SK-MEL-5 (cell line): ENCODE measurements at places on chromosomes 12 and 14. TPM values are rescaled to one million over a fixed set of nuclear protein-coding genes. Genes with fewer than 3 reads are reported as not detected.

DNA sequence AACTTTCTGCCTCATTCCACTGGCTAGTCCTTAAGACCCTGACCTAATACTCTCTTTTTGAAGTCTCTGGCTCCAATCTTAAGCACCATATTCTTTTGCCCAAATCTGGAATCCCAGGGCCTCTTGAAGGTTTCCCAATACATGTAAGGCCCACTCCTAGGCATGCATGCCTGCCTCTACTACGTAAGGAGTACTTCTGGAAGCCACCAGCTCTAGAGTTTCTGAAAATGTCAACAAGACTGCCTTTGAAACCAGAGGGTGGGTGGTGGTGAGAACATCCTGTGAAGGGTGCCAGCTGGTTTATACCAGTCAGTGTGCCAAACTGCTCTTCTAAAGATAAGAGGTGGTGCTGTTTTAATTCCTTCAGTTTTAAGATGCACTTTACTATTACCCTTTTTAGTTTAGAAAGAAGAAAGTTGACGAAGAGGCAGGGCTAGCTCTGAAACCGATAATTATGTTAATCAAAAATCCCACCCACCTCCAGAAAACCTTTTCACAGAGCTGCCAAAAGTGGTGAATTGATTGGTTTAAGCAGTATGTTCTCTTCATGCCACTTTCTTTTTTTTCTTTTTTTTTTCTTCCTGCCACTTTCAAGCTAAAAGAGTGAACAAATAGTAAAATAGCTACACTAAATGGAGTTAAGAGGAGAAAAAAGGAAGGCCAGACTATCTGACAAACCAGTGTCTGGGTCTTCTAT lies 8.7 kb upstream of the WDR89 start:
- DNase-seq: no peak

The TMPRSS12 gene
- total RNA-seq: not detected in 2 replicates

DNA sequence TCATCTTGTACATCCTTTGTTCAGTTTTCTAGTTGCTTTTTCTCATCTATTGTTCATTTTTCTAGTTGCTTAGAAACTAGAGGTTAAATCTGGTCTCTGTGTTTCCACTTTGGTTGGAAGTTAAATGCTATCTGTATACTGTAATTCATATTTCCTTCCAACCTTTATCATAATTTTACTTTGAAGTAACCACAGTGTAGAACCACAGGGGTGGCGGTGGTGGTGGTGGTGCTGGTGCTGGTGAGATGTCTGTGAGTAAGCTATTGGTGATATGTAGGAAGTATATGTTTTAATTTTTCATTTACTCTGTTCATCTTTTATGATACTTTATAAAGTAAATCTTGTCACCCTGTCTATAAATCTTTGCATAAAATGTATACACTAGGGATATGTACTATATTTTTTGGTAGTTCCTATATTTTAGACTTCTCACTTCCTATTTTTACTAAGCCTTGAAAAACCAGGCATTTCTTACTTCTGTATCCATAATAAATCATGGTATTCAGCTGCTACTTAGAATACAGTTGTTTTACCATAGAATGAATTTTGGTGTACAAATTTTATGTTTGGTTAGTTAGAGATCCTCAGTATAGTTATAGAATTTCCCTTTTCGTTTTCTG lies 31.9 kb downstream of the CCDC91 start:
- DNase-seq: no peak

DNA sequence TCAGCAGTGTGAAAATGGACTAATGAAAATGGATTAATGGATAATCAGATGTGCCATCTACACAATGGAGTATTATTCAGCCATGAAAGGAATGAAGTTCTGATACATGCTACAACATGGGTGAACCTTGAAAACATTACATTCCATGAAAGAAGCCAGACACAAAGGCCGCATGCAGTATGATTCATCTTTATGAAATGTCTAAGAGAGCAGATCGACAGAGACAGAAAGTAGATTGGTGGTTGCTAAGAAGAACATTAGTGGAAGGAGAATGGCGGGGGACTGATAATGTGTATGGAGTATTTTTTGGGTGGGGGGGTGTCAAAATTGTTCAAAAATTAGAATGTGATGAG lies 47.3 kb downstream of the PRKAB1 start:
- DNase-seq: no peak

The HHIPL1 gene
- 0.03 and 0.16 TPM in 2 replicates for total RNA-seq

The RNASE4 gene
- total RNA-seq: 0.82 and 2.7 TPM in 2 replicates

- DNase-seq: peak; percentile 66
Observed at GRCh38 chr14:21846227-21846885, 172.7 kb upstream of the OR4E1 start.
